ENCODE measurements at places on chromosomes 7 and 10.

GRCh38 chr7:157573244-157573643, 236.4 kb downstream of the DNAJB6 start:
- DNase-seq = no peak

DNA sequence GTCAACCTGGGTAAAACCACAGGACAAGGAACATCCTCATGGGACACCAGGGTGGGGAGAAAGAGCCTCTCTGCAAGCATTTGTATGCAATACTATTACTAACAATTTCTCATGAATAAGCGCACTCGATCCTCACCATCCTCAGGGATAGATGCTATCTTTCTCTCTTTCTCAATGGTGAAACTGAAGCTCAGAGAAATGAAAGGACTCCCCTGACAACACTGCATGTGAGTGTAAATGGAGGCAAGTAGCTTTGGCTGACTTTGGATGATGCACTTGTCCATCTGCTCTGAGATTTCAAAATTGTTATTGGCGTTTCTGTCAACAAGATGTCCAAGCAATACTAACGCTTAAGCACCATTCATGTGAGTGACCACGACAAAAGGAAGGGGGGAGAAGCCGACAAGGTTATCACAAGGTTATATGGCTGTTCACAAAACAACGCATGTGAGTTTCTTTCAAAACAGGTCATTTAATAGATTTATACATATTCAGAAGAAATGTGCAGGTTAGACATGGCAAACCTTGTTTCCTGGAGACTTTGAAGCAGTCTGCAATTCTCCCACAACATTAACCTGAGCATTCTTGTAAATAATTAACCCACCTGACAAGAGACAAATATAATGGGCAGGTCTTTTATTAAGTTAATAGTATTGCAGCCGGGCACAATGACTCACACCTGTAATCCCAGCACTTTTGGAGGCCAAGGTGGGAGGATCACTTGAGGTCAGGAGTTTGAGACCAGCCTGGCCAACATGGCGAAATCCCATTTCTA, 54.0 kb downstream of the IFIT5 start:
- DNase-seq = no peak

DNA sequence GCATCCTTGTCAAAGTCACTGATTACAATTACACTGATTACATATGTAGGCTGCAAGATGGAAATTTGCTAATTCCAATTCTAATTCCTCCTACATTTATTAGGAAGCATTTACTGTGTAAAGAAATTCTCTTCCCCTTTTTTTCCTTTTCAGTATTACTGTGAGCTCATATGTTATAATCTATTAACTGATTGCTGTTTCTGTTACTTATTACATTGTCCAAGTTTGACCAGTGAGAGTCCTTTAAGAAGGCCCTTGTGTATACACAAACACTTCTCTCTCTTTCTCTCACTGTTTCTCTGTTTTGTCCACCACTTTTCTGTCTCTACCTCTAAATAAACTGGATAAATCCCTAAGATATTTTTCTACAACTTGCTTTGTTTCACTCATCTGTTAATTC, 31.5 kb downstream of the PHF14 start:
- no peak for DNase-seq

DNA sequence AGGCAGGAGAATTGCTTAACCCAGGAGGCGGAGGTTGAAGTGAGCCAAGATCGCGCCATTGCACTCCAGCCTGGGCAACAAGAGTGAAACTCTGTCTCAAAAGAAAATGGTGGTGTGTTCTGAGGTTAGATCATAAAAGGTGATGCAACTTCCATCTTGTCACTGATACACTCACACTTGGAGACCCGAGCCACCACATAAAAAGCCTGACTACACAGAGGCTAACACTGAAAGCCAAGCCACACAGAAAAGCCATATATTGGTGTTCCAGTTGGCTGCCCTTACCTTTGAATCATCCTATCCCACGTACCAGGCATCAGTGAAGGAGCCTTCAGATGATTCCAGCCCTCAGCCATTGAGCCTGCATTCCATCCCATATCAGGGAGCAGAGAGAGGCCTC, 4.0 kb downstream of the MORN4 start:
- no peak for DNase-seq

GRCh38 chr7:116938678-116939077, 14.6 kb upstream of the ST7 start:
- DNase-seq = no peak

- DNase-seq = no peak
Measured at GRCh38 chr7:84277628-84278224, 83.1 kb upstream of the SEMA3A start.

Data from activated naive CD4-positive, alpha-beta T cell (primary cell).